T47D (cell line): ENCODE measurements at places on chromosomes 1 and 21.

DNA sequence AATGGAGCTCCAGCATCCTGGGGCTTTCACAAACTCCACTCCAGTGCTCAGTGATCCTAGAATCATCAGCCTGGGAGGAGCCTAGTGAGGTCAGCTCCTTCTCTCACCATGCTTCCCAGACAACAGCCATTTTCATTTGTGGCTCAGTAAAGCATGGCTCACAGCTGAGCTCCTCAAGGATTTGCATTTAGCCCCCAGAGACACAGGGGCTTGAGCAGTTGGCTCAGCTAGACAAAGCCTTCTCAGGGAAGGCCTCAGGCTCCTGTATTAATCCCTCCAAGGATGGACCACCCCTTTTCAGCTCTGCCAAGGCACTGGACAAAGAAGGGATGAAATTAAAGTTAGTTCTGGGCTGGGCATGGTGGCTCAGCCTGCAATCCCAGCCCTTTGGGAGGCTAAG, 39.5 kb downstream of the ERI3 start:
- no peak for DNase-seq

DNA sequence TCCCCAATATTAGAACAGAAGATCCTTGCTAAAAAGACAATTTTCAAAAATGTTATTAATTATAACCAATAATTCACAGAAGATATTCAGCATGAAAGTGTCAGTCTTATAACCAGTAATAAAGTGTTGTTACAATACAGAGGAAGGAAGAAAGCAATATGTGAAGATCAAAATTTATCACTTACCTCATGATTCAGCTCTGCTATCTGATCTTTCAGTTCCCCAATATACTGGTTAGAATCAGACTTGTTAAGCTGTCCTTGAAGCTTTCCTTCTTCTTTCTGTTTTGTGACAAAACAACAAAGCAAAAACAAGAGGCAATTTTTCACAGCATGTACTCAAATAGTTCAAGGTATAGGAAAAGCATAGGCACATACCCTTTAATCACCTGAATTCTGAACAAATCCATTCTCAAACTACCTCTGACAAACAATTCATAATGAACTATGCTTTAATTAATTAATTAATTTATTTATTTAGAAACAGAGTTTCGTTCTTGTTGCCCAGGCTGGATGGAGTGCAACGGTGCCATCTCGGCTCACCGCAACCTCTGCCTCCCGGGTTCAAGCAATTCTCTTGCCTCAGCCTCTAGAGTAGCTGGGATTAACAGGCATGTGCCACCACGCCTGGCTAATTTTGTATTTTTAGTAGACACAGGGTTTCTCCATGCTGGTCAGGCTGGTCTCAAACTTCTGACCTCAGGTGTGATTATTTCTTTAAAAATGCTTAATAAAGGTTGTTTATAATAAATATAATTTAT, 76.9 kb upstream of the GFI1 start:
- DNase-seq, result no peak

- DNase-seq, result no peak
Measured at GRCh38 chr1:12003762-12004161, 15.5 kb upstream of the MIIP start.

GRCh38 chr1:59494145-59494833, 197.4 kb downstream of the FGGY start:
- no peak for DNase-seq

DNA sequence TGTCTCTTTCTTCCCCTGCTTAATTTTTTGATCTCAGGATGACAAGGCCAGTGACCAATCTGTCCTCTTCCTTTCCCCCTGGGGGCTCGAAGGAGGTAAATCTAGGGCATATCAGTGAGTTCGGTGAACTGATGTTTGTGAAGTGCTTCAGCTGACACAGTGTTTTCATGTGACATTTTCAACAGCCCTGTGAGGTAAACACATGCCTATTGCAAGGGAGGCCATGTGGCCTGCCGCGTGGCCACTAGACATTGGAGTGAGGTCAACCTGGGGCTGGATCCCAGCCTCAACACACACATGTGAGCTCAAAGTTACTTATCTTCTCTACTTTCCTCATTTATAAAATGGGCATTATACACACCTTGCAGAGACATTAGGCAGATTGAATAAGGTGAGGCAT, 126.3 kb downstream of the PLPP3 start:
- no peak for DNase-seq

DNA sequence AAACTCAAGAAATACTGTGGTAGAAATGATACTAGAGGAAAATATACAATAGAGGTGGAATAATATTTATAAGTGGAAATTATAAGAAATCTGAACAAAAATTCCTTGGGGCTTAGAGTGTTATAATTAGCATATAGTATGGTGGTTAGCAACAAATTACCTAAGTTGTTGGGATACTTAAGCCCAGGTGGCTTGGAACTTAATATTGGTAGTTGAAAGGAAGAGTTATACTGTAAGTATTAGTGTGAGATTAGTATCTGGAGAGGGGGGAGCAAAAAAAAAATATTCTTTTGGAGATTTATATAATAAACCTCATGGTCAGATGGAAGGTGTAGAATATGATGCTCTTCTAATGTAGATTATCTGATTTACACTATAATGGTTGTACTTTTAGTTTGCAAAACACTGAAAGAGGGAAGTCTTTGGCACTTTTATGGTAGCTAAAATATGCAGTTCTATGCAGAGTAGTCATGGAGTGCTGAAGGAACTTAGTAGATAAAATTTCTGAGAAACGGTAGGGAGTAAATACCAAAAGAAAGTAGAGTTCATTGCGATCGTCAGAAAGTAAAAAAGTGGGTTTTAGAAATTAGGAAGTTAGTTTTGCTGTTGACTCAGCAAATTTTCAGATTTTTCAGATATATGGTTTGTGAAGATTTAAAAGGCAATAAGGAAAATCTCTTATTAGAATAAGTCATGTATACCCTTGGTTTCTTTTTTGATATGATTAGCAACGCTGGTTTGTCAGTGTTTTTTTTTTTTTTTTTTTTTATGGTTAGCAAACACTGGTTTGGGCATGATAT, 45.7 kb downstream of the MTF2 start:
- no peak for DNase-seq

DNA sequence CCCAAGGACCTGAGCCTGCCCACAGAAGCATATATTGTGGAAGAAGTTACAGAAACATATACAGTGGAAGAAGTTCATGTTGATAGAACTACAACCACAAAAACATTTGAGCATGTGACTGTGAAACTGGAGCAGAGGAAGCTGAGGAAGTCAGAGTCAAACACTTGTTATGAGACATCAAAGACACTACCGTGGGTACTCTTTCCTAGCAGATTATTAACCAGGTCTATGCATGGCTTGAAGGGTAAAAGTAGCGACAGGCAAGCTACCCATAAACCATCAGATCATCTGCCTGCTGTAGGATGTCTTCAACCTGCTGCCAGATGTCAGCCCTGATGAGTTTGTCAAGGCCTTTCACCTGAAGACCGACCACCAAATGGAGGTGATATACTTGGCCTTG, 35.8 kb downstream of the IVNS1ABP start:
- no peak for DNase-seq

GRCh38 chr1:16186655-16187235, 25.7 kb downstream of the ARHGEF19 start:
- DNase-seq, result no peak

DNA sequence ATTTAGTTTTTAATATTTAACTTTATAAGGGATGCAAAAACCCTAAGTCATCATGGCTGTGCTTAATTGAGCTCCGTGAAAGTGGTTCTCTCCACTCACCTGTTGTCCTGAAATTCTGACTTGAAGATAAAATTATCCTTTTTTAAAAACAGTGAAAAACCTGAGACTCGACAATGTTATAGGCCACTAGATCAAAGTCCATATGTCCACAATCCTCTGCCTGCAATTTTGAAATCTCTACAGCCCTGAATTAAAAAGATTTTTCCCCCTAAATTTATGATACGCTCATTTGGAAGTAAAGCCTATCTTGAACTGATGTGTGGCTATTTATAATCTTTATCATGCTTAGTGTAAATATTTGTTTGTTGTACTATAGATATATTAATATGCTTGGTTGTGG, 18.7 kb downstream of the OSBPL9 start:
- no peak for DNase-seq
